ENCODE measurements at places on chromosomes 13 and 19.

DNA sequence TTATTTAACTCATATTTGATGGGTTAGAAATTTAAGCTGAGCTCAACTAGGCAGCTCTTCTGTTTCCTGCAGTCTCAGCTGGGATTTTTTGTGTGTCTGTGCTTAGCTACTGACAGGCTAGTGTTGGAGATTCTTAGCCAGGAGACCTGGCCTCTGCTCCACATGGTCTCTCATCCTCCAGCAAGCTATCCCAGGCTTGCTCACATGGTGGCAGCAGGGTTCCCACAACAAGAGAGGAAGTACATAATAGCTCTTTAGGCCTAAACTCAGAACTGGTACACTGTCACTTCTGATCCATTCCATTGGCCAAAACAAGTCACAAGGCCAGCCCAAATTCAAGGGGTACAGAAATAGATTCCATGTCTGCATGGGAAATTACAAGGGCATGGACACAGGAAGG is 406.2 kb downstream of the SUCLA2 start:
- no peak for DNase-seq

DNA sequence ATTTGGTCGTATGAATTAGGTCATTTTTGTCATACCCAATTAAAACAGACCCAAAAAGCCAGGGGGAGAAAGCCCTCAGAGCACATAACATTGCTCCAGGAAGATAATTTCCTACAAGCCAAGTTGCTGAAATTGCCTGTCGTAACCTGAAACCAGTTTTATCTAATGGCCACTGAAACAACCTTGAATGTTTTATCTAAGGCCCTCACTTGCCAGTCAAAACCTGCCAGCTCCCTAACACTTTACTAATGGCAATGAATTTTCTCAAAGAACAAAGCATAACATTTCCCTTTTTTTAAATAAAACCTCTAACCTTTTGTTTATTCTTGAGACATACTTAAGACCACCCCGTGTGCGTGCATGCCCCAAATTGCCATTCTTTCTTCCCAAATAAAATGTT is 496.2 kb upstream of the KLHL1 start:
- no peak for DNase-seq

DNA sequence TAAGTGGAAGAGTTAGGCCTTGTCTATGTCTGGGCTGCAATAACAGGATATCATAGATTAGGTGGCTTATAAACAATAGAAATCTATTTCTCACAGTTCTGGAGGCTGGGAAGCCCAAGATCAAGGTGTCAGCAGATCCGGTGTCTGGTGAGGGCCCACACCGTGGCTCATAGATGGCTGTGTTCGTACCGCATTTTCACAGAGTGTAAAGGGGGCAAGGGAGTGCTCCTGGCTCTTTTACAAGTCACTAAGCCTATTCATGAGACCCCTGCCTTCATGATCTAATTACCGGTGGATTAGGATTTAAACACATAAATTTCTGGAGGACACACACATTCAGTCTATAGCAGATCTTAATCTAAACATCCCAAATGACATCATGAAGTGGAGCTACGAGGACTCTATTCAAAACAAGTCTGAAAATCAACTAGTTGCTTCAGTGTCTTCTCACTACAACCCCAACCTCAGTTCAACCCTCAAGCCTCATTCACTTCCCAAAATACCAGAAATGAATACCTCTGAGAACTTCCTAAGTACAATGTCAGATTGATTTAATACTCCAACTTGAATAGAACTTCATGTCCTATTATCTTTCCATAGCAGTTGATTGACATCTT is 23.5 kb downstream of the ENOX1 start:
- DNase-seq: no peak

DNA sequence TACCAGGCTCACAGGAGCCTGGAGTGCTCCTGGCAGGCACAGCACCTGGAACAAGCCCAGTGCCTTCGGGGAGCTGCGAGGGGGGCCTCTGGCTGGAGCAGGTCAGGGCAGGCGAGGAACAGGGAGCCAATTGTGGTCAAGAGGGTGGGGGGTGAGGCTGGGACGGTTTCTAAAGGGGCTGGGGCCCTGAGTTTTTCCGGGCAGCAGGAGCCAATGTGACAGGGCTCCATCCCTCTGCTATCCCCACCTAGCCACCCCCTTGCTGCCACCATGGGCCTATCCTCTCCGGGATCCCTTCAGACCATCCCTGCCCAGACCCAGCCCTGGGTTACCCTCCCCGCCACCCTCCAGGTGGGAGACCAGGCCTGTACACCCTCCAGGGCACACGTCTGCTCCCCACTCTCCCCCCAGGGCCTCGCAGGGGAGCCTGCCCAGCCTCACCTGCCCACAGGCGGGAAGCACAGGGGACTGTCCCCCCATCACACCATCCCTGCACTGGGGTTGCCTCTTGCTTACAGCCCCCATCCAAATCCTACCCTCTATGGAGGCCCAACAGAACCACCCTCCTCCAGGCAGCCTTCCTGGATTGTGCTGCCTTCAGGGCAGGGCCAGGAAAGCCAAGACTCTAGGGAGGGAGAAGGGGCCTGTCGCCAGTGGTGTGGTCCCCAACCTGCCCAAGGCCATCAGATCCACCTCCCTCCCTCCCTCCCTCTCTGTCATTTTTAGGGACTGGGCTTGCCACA is 121.0 kb downstream of the URI1 start:
- no peak for DNase-seq

DNA sequence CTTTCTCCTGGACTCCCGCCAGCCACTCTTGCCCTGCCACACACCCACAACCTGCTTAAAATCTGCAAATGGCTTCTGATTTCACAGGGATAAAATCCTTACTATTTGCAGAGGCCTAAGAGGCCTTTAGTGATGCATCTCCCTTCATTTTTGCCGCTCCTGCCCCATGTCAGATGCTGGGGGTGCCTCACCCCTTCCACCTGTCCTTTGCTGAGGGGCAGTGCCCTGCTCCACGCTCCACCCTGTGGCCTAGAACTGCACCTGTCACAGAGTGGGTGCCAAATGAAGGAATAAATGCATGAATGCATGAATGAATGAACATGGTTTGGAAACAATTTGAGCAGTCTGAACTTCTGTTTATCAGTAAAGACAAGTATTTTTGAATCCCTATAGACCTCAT is 34.1 kb upstream of the UQCRFS1 start:
- no peak for DNase-seq

- no peak for DNase-seq
These were observed 127.9 kb upstream of the GJB6 start for GRCh38 chr13:20360041-20360491.

DNA sequence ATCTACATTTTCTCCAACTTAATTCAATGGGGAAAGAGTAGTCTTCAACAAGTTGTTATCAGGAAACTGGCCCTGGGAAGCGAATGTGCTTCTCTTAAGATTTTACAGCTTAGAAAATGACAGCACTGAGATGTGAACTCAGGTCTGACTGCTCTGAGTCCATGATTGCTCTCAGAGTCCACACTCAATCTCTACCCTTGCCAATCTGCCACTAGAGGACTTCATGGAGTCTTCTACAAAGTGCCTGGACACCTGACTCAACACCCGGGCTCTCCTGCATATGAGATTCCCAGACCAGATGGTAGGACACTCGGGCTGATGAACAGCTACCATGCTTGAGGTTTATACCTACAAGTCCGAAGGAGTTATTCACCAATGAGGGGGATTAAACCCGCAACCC is 74.8 kb downstream of the ABCC4 start:
- DNase-seq: no peak

DNA sequence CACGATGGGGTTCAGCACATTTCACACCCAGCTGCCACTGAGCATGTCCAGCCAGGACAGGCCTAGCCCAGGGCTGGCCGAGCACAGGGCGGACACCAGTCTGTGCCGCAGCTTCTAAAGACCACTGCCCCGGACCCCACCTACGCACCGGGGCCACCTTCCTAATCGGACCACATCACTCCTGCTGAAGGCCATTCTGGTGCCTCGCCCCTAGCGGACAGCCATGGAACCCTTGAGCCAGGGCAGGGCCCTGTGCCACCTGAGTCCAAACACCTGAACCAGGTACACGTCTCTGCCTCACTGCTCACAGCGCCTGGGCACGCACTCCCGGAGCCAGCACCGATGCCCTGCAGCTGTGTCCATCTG is 8.4 kb upstream of the C13orf46 start:
- no peak for DNase-seq

GRCh38 chr19:10520652-10521318 is 3.5 kb upstream of the S1PR5 start:
- DNase-seq: no peak

DNA sequence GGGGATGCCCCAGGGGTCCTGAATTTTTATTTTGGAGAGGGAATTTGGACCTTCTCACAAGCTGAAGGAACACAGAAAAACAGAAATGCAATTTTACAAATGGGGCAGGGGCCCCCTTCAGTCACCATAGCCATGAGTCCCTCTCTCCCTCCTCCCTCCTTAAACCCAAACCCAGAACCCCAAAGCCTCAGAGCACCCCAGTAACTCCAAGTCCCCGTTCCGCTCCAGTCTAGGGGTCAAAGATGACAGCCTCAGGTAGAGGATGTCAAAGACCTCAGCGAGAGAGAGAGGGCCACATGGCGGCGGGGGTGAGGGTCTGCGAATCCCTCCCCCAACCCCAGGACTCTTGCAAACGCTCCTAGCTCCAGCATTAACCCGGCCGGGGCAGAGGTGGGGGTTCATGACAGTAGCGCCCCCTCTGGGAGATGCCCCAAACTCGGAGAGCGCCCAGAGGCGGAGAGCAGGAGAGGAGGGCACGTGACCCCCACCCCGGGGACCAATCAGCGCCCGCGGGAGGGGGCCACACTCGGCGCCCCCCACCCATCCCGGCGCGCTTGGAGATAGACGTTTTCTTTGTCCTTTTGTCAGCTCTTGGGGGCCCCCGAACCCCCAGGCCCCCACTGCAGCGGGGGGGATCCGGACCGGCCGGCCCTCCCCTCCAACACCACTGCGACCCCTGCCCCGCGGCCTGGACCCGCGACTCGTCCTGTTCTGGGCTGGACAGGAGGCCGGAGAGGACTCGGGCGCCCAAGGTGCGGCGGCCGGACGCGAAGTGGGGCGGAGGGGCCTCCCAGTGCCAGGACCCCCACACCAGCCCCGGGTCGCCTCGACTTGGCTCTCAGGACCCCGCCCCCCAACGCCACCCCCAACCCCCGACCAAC is 20.8 kb upstream of the SEMA6B start:
- DNase-seq: no peak

- no peak for DNase-seq
These were observed 218.3 kb downstream of the DCT start for GRCh38 chr13:94261163-94261562.

GRCh38 chr13:75432811-75433244 is 49.1 kb downstream of the TBC1D4 start:
- no peak for DNase-seq

All from stimulated activated CD8-positive, alpha-beta memory T cell treated with anti-CD3 and anti-CD28 coated beads, Interleukin-15, amount 100 ng/mL, for 4 hours (primary cell).